HT-29 (cell line): ENCODE measurements at places on chromosomes 4 and X.

DNA sequence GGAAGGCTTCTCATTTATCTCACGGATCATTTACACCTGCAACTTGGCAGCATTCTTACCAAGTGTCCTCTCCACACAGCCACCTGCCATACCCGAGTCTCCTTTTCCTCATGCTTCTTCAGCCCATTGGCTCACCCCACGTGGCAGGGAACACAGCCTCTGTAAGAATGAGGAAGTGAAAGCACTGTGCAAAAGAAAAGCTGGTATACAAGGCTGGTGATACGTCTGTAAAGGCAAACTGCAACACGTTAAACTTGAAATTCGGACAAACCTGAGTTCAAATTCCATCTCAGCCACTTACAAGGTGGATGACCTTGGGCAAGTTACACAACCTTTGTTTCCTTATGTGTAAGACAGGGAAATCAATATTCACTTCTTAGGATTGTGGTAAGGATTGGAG is 164.0 kb upstream of the RASGEF1B start:
- peak; percentile 83 for DNase-seq

DNA sequence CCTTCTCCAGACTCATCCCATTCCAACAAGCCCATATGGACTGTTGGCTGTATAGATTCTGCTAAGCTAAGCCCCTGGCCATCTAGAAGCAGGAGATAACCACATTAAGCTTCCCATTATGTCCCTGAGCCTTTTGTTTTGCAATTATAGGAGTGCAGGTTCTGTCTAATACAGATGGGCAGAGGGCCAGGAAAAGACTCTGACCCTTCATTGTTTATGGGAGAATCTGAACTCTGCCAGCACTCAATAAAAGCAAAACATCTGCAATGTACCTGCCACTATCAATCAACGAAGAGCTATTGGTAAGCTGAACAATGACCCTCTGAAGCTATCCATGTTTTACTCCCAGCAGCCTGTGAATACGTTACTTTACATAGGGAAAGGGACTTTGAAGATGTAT is 207.3 kb upstream of the CLNK start:
- no peak for DNase-seq

GRCh38 chr4:186932196-186932595 is 208.5 kb upstream of the FAT1 start:
- peak; percentile 80 for DNase-seq

DNA sequence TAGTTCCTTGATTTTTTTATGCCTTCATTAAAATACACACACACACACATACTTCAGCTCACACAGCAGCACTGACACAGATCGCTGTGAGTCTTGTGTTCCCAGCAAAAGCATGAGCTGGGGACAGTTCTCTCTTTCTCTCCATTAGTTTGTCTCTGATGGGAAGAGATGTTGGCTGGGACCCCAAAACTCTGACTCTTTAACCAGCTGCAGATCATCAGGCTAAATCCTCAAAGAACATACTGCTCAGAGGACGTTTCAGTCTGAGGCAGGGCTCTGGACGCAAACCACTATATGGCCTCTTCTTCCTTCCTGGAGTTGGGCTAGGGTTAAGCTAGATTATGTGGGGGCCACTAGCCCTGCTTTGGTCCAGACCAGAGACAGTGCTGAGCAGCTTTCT is 109.6 kb downstream of the NHSL2 start:
- DNase-seq: no peak

DNA sequence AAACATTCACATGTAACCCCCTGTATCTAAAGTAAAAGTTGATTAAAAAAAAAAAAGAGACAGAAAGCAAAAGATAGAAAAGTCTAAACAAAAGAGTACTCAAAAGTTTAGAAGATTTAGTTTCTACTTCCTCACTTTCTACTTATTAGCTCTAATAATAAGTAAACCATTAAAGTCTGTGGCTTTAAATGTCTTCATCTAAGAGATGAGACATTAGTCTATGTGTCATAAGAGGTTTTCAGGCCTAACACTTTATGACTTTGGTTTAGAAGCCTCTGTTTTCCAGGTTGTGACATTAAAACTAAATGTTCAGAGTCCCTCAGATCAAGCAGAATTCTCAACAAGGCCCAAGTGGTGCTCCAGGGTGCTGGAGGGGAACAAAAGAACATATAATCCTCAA is 42.2 kb upstream of the GUCY1A1 start:
- no peak for DNase-seq

DNA sequence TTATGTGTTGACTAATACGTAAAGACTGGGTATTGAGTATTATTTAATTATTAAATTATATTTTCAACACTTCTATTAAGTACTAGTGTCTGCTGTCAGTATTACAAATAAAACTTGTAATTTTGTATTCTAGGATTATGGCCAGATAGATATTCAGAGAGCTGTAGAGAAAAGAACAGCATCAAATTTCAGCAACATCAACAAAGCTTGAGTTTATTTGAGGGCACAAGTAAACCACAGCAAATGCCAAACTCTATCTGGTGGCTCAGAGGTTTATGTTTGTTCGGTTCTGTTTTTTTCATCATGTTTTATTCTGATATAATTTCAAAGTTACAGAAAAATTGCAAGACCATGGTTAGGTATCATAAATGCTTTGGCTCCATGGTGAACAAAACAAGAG is 1530.5 kb downstream of the PCDH18 start:
- DNase-seq: no peak

- no peak for DNase-seq
These were observed 23.7 kb upstream of the NUDT6 start for GRCh38 chr4:122946142-122946541.

DNA sequence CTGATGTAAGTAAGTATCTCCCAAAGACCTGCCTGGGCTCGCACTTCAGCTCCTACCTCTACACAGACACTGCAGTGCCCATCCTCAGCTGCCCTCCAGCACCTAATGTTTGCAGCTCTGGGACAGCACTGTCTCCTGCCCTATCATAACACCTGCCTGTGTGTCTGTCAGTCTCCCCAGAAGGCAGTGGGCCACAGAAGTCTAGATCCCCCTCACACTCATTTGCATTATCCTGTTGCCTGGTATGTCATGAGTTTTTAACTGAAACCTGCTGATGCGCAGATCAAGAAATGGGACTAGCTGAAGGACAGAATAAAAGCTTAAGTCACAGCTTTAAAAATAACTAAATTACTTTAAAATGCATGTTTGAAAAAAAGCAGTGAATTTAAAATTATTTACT is 43.0 kb downstream of the LRP2BP start:
- DNase-seq: no peak

DNA sequence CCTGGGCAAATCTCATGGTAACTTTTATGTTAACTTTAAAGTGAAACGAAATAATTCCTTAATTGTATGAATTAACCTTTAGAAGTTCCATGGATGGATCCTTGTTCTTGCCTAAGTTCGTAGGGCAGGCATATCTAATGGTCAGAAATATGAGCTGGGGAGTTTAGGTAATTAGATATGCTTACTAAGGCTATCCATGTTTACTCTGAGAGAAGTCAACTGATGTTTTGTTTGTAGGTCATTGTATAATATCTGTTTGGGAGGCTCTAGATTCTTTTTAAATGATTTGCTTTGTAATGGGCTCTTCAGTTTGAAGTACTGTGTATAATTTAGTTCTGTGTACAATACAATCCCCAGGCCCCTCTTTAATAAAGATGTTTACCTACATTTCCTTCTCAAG is 117.0 kb downstream of the DCK start:
- no peak for DNase-seq

DNA sequence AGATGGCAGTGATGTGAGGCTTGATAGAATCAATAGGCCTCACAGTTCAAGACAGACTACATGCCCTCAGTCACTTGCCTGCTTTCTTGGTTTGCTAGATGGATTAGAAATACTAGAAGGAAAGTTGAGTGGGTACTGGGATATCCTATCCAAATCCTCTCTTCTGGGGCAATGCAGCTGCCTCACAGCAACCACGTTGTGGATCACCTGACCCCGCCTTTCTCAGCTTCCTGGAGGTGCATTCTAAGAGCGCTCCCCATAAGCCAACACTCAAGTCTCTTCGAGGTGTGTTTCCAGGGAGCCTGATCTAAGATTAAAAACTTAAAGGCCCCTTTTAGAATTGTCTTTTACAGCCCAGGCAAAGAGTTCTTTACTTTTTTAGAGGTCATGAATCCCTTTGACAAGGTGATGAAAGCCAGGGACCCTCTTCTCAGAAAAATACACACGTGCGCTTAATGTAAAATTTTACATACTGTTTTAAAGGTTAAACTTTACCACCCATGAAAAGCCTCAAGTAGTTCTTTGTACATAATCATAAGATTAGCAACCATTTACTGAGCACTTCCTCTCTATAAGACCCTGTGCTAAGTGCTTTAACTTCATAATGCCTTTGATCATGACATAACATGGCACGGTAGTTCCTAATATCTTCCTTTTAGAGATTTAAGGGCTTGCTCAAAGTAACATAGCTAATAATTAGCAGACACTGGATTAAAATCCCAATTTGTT is 840 bp upstream of the RPL34 start:
- no peak for DNase-seq

GRCh38 chr4:88761861-88762523 is 64.4 kb upstream of the NAP1L5 start:
- DNase-seq: no peak

- no peak for DNase-seq
These were observed 246.3 kb upstream of the ADGRL3 start for GRCh38 chr4:60953826-60954225.

DNA sequence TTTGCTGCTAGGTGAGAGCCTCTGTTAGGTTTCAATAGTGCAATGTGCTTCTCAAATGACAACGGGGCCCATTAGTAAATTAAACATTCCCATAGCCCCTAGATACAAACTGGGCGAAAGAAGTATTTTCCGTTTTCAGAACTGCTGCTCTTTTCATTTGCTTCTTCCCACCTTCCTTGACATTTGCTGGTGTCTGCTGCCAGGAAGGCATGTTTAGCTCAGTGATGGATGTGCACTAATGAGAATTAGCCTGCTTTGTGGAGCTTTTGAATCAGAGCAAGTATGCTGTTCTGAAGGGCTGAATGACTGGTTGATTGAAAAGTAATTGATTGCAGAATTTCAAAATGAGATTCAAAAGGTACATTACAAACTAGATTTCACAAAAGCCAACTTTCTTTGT is 57.0 kb downstream of the SHROOM3 start:
- DNase-seq: no peak

DNA sequence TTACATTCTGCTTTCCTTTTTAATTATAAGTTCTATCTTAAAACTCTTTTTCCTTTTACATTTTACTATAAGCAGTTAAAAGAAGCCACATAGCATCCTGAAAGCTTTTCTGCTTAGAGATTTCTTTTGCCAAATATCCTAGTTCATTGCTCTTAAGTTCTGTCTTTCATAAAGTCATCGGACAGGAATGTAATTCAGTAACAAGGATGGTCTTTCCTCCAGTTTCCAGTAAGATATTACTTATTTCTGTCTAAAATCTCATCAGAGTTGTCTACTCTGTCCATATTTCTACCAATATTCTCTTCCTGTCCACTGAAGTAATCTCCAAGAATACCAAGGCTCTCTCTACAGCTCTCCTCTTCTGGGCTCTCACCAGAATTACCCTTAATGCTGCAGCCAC is 37.5 kb upstream of the ADH1C start:
- DNase-seq: no peak

GRCh38 chr4:118957722-118958445 is 69.2 kb downstream of the SYNPO2 start:
- DNase-seq: no peak

DNA sequence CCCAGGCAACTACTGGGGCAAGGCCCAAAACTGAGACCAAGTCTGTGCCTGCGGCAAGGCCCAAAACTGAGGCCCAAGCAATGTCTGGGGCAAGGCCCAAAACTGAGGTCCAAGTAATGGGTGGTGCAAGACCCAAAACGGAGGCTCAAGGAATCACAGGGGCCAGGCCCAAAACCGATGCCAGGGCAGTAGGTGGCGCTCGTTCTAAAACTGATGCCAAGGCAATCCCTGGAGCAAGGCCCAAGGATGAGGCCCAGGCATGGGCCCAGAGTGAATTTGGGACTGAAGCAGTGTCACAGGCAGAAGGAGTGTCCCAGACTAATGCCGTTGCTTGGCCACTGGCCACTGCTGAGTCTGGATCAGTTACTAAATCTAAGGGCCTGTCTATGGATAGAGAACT is 2.7 kb downstream of the GPRASP2 start:
- DNase-seq: no peak

GRCh38 chr4:111883557-111883999 is 261.7 kb upstream of the FAM241A start:
- no peak for DNase-seq

DNA sequence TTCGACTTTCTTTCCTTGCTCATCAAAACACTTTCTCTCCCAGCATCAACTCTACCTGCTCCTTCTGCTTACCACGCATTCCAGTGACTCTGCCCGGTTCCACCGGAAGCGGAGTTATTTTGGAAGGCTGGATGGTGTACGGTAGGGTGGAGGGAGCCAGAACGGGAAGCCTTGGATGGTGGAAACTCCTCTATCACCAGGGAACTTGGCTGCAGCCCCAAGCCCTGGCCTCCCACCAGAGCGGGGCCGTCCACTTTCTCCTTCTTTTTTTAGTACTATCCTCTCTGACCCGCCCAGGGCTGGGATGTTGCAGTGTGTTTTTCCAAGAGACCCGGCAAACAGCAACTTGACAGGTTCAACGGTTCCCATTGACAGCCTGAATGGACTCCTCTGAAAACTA is 27.6 kb downstream of the ADGRG2 start:
- no peak for DNase-seq

DNA sequence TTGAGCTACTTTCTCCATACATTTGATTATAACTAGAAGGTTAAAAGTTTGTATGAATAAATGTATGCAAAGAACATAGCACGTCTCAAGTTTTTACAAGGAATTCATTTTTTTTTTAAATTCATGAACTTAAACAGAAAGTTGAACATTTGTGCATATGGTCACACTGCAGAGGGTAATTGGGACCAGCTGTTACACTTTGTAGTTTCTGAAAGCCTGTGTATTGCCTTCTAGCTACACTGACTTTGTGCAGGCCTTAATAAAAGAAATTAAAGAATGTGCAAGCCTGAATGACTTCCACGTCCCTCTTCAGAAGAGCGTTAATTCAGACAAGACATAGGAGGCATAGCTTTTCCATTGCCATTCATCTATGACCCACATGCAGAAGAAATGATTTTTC is 153.1 kb upstream of the PCDH18 start:
- DNase-seq: no peak

DNA sequence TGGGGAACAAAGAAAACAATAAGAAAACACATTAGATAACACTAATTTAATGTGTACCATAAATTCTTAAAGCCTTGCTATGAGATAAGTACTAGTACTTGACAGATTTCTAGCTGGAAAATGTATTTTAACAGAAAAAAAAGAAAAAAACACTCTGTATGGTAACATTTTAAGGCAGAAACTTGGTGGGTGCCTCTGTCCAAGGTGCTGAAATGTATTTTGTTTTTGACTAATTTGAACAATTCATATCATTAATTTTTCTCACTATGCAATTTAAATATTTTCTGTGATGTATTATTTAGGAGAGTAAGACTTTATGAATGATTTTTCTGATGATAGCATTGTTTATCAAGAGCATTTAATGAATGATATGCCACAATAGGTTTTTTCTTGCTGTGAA is 107.5 kb downstream of the GABRG1 start:
- peak; percentile 4 for DNase-seq
